ENCODE measurements at places on chromosomes 12 and 14.

DNA sequence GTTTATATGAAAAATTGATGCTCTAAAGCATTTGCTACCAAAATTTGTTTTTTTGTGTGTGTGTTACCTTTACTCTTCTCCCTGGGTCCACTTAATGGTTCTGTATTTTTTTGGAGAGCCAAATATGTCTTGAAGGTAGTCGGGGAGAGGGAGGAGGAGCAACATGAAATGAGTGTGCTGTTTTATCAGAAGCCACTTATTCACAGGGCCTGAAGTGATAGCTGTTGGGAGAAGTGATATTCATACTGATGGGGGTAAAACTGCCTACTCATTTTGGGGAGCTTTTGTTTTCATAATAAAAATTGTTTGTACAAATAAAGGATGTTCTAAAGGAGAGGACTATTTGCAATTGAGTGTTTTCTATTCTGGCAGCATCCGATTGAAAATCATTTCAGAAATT lies 29.2 kb downstream of the CRADD start:
- no peak for DNase-seq

GRCh38 chr12:29426498-29426897 lies 45.5 kb upstream of the ERGIC2 start:
- DNase-seq = no peak

DNA sequence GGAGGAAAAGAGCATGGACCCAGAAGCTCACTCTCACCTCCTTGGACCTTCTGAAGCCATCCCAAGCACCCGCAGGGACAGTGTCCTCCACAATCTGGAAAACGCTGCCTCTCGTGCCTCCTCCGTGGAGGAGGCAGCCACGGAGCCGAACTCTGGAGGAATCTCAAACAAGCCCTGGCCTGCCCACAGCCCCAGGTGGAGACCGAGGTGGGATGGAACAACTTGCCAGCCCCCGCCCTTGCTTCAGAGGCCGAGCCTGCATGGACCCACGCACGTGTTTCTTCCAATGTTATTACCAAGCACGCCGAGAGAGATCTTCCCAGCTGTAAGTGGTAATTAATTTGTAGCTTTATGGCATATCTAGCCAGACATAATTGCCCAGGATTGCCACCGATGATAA lies 61.3 kb downstream of the SCARB1 start:
- DNase-seq = no peak

- DNase-seq = no peak
Observed at GRCh38 chr14:101056446-101056845, 152.9 kb upstream of the RTL1 start.

- DNase-seq = no peak
Observed at GRCh38 chr14:55908106-55908505, 210.1 kb upstream of the PELI2 start.

DNA sequence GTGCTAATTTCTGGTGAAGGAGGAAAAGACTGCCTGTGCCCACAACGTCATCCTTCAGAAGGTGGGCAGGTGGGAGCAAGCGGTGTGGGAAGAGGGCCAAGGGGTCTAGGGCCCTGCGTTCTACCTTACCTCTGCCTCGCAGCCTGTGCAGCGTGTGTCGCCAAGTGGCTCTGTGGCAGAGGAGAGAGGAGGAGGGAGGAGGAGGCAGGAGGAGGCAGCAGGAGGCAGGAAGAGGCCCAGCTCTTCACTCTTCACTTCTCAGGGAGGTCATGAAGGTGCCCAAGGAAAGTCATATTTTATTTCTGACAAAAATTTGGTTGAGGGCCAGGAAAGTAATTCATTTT lies 177.9 kb downstream of the MYRFL start:
- no peak for DNase-seq

GRCh38 chr14:35855876-35856481 lies 29.8 kb downstream of the BRMS1L start:
- DNase-seq = no peak

GRCh38 chr12:77062846-77063461 lies 2.4 kb downstream of the E2F7 start:
- no peak for DNase-seq

DNA sequence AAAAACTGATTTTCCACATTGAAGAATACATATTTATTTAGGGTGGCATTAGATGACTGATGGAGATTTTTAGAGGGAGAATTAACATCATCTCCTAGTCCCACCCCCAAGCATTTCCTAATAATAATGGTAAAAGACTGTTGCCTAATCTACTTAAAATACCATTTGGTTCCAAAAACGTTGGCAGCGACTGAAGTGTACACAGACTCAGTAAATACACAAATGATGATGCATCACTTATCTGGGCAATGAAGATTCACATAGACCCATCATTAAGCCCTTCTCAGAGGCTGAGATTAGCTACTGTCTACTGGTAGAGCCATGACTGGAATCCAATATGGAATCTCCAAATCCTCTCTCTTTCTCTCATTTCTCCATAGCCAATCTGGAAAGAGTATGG lies 18.2 kb downstream of the RTN1 start:
- no peak for DNase-seq

- no peak for DNase-seq
Observed at GRCh38 chr12:2335916-2336315, 283.1 kb downstream of the CACNA1C start.

- no peak for DNase-seq
Observed at GRCh38 chr12:87796961-87797516, 232.2 kb downstream of the C12orf50 start.

DNA sequence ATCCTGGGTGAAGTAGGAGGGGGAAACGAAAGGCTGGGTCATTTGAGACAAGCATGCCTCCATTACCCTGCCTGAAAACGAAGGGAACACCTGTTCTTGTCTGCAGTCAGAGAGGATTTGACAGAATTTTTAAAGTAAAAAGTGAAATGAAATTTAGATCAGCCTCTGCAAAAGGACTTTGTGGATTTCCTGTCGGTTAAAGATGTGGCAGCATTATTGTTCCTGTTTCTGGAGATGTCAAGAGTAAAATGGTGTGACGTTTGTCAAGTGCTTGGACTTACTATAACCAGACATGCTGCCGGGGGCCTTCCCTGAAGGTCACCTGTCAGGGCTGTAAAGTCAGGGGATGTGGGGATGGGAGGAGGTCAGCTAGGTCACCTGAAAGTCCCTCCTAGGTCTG lies 32.0 kb downstream of the NRXN3 start:
- DNase-seq = no peak

- no peak for DNase-seq
Observed at GRCh38 chr14:64947710-64948611, 5.4 kb upstream of the GPX2 start.

DNA sequence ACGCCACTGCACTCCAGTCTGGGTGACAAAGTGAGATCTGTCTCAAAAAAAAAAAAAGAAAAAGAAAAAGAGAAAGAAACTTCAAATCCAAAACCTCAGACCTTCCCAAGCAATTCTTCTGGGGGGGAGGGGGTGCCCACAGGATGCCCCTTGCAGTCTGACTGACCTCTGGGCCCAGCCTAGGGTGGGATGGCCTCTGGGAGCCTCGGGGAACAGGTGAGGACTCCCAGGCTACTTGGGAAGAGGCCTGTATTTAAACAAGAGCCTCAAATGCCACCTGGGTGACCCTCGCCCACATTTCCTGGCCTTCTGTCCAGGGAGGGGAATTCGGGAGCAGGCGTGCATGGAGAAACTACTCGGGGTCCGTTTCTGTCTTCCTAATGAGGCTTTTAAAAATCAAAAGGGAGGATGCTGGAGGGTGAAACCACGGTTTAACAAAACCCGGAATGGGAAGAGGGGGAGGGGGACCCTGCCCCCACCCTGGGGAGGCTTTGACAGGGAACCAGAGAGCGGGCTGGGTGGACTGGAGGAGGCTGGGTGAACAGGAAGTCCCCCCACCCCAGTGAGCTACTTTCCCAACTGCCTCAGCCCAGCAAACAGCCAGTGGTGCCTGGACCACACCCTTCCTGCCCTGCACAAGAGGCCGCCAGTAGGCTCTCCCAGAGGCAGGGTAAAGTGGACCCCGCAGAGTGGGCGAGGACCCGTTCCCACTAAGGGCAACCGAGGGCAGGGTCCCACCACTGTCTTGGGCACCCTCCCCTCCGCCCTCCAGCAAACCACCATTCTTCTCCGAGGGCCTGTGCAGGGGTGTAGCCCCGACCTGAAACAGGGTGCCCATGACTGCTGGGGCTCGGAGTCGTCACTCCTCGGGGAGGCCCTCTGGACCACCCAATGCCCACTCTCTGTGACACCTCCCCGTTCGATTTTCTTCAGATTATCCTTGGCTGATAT lies 1.5 kb upstream of the FBRSL1 start:
- no peak for DNase-seq

DNA sequence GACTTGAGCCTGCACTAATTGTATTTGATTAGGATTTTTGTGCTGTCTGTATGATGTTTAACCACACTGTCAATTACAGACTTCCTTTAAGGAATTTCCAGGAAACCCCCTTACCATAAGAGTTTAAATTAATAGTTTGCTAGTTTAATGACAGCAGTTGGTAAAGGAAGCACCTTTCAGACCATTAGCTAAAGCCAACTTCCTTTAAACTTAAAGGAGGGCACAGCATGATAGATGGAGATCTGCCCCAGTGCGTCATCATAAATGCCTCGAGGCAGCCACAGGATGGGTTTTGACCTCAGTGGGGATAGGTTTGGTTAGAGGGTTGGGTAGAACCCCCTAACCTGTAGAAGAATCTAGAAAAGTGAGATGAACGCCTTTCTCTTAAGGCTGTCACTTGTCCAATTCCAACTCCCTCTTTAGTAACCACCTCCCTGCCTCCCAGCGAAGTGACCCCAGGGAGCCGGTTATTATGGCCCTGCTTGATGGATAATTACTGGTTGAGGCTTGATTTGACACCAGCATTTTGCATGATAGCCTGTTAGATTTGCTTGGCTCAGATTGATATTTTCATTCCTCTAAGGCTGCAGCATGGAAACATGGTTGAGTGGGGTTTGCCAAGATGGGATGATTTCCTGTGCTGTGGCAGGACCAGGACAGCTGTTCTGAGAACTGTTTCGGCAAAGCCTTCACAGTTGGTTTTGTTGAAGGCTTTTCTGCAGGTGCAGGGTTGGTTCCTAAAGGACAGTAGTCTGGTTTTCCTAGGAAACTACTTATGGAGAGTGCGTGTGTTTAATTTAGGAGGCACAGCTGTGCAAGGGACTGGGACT lies 62.7 kb downstream of the CHST11 start:
- DNase-seq = no peak

GRCh38 chr14:68607081-68607866 lies 185.6 kb downstream of the ZFP36L1 start:
- peak; percentile 70 for DNase-seq

DNA sequence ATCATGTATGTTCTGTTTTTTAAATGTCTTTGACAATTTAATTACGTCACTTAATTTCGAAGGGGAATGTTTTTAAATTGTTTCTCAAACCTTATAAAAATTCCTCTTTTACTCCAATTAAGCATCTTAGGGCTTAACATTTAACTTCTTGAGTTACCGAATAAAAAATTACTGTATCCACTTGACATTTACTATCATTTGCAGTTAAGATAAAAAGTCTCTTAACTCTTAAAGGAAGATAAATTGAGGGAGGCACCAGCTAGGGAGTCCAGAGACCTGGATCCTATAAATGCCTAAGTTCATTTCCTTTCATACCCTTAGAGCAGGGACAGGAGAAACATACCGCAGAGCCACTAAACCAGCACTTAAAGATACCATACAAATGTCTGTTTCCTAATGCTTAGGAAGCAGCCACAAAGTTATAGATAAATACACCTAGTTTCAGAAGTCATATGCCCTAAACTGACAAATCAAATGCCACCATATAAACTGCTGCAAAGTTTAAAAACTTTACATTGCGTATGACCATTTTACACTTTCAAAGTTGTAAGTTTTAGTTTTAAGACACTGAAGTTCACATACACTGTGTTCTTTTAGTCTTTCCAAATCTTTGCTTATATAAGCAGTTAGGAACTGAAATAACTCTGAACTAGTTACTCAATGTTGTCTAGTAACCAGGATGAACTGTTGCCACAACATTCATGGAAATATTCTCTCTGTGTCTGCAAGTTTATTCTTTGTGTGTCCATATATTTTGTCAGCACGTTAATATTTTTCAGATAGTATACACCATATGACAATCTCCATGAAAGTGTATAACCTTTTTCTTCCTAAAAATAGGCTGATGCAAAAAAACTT lies 71.2 kb downstream of the GALNT4 start:
- DNase-seq = no peak

- no peak for DNase-seq
Observed at GRCh38 chr12:22117563-22118237, 71.7 kb downstream of the CMAS start.

DNA sequence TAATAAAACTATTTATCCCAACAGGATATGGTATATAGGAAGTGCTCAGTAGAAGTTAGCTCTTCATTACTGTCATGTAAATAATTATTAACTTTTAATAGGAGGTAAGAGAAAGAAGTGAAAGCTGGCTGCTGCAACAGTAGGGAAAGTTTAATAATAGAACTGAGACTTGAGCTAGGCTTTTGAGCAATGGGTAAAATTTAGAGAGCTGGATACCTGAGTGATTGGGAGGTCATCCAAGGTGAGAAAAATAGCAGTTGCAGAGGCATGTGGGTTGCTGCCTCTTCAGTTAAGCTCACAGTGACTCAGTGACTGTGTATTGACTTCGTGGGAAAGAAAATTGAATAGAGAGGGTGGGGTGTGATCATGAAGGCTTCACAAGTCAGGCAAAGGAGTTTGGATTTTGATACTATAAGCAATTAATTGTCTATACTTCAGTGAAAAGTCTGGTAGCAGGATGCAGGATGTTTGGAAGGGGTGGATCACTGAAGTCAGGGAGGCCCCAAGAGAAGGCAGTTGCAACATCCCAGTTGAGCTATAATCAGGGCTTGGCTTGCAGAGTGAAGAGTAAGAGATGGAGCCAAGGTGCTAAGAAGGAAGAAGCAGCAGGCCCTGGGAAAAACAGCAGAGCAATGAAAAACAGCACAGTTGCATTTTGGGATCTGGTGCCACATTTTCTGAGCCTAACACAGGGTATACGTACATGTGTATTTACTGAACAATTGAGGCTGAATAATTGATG lies 172.0 kb upstream of the FRMD6 start:
- DNase-seq = no peak

DNA sequence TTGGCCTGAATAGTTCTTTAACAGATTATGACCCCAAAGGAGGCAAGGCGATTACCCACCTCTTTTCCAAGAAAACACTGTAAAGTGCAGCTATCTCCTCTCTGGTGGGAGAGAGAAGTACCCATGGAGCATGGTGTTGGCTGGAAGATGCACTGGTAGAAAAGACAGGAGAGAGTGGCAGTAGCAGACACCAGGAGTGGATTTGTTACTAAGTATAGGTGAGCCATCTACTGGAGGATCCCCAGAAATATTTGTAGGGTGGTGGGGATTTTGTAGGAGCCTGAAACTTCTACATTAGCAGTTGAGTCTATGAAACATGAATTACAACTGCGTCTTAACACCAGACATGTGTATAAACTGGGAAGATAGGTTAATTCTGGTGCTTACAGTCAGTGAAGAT lies 148.0 kb downstream of the SLC38A4 start:
- no peak for DNase-seq
